ENCODE measurements at places on chromosomes 6 and 20. TPM values are rescaled to one million over a fixed set of nuclear protein-coding genes. Genes with fewer than 3 reads are reported as not detected.

GRCh38 chr6:73943930-73944652 lies 248.1 kb downstream of the CD109 start:
- no peaks in the 10 kb centered on the region for H3K27me3 ChIP-seq
- H3K4me1 ChIP-seq, result no peaks in the 10 kb centered on the region
- no peak overlapping the region for H3K4me3 ChIP-seq
- DNase-seq, result no peak
- H3K27ac ChIP-seq, result no peak overlapping the region
- H3K36me3 ChIP-seq, result no peaks in the 10 kb centered on the region

GRCh38 chr20:14576196-14576877 lies 238.9 kb upstream of the FLRT3 start:
- H3K27me3 ChIP-seq, result no peaks in the 10 kb centered on the region
- H3K27ac ChIP-seq, result no peak overlapping the region
- no peak for DNase-seq
- H3K36me3 ChIP-seq, result no peaks in the 10 kb centered on the region
- no peak overlapping the region for H3K4me3 ChIP-seq

DNA sequence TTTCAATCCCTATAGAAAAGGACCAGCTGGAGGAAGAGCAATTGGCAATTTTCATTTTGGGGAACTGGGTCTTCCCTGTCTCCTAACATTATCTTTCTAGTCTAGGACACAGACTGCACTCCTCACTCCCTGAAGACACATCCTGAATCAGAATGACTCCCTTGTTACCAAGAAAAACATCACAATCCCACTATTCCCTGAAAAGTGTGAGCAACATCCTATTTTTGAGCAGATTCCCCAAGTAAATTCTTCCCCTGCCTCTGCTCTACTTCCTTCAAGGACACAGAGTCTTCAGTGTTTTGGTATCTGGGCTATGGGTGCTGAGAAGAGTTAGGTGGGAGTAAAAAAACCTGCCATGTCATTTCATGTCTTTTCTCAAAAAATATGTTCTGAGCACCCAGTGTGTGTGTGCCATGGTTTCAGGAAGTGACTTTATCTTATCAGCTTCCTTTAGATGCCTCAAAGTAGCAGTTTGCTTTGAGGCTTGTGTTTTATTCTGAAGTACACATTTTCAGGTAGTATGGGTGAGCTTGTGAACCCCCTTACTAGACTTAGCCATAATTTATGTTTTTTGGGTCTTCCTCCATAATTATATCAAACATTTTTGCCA lies 12.4 kb downstream of the LAMA4 start:
- H3K36me3 ChIP-seq, result no peaks in the 10 kb centered on the region
- H3K4me3 ChIP-seq, result no peak overlapping the region
- no peaks in the 10 kb centered on the region for H3K27me3 ChIP-seq
- no peak for DNase-seq

The FAM184A gene
- total RNA-seq, result 15.9 TPM

DNA sequence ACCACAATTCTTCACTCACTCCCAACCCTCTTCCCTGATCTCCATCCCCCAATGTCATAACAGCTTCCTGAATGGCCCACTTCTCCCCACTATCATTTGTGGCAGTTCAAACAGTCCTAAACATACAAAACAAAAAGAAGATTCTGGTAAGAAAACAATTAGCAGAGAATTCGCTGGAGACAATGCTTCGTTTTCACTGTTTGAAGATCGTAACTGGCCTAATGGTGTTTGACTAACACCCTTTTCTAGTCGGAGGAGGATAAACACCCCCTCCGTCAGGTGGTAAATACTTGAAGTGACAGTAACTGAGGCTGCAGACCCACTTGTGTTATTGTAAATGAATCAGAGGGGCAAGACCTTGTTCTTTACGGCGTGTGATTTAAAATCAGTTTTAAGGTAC lies 3.8 kb downstream of the EYA2 start:
- H3K4me1 ChIP-seq, result no peaks in the 10 kb centered on the region
- no peak overlapping the region for H3K4me3 ChIP-seq
- no peak overlapping the region for H3K27ac ChIP-seq
- DNase-seq, result no peak
- no peaks in the 10 kb centered on the region for H3K36me3 ChIP-seq
- H3K27me3 ChIP-seq, result peaks cover 44% of the 10 kb centered on the region

The ARMC2 gene
- 10.8 TPM for total RNA-seq

The FAM83C gene
- total RNA-seq, result not detected

- no peaks in the 10 kb centered on the region for H3K36me3 ChIP-seq
- no peaks in the 10 kb centered on the region for H3K4me1 ChIP-seq
- no peaks in the 10 kb centered on the region for H3K27me3 ChIP-seq
- H3K27ac ChIP-seq, result no peak overlapping the region
- H3K4me3 ChIP-seq, result no peak overlapping the region
Observed at GRCh38 chr20:53493311-53493857, 100.3 kb downstream of the ZNF217 start.

- no peak for DNase-seq
- H3K4me1 ChIP-seq, result no peaks in the 10 kb centered on the region
- H3K4me3 ChIP-seq, result no peak overlapping the region
- H3K27ac ChIP-seq, result no peak overlapping the region
- H3K27me3 ChIP-seq, result no peaks in the 10 kb centered on the region
Observed at GRCh38 chr20:60172346-60172984, 214.2 kb downstream of the CDH26 start.

The TOX2 gene
- total RNA-seq, result 16.3 TPM

The NKAIN2 gene
- total RNA-seq, result 0.12 TPM

DNA sequence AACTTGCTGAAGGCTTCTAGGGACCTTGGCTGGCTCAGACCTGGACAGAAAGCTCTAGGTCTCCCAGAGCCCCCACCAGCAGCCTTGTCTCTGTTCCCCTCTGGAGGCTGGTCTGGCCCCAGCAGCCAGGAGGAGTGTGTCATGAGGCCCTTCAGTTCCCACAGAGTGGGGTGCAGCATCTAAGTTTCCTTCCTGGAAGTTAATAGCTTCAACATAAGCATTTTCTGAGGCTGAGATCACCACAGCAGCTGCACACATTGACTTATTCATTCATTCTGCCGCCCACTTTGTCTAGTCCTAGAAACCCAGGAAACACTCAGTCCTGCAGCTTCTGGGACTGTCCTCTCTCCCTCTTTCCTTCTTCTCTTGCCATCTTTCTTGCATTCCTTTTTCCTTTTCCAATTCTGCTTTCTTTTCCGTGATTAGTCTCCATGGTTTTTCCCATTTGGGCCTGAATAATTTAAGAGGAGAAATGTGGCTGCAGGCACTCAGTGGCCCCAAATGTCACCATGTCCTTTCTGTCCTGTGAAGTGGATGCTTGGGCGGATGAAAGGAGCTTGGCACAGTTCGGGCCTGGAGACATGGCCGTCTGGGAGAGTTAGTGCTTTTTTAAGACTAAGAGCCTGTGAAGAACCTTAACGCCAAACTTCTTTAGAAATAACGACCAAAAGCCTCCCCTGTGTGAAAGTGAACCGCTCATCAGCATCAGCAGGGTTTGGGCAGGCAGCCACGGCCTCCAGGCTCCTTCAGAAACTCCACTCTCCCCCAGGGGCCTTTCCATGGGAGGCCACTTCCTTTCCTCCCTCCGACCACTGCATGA lies 31.0 kb upstream of the PCMTD2 start:
- H3K27ac ChIP-seq, result no peak overlapping the region
- no peak overlapping the region for H3K4me3 ChIP-seq
- no peak for DNase-seq
- H3K36me3 ChIP-seq, result no peaks in the 10 kb centered on the region
